ENCODE measurements at places on chromosomes 1 and 21.

GRCh38 chr1:155242805-155243358 lies 12.4 kb downstream of the ENTREP3 start:
- DNase-seq = no peak

GRCh38 chr1:16155537-16156410 lies at the start of gene EPHA2:
TSS of gene EPHA2 (minus strand) at chr1:16156069. CDS start at chr1:16155932, 137 bp downstream.
- DNase-seq = no peak

DNA sequence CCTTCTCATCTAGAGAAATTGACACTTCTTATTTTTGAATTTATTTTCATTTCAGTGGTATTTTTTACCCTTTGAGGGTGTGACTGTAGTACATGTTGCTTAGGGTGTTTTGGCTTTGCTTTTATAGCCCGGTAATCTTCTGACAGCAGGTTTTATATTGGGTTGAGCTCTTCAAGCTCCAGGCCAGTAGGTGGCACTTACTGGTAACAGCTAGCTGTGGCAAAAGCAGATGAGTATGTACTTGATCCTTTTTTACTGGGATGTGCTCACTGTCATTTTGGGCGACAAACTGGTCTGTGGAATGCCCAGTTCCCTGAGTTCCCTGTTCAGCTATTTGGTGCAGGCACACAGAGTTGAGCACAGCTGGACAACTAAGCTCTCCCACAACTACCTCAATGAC lies 916.2 kb upstream of the B3GALT2 start:
- DNase-seq = no peak

GRCh38 chr1:58829866-58830265 lies 46.0 kb upstream of the JUN start:
- DNase-seq = no peak

DNA sequence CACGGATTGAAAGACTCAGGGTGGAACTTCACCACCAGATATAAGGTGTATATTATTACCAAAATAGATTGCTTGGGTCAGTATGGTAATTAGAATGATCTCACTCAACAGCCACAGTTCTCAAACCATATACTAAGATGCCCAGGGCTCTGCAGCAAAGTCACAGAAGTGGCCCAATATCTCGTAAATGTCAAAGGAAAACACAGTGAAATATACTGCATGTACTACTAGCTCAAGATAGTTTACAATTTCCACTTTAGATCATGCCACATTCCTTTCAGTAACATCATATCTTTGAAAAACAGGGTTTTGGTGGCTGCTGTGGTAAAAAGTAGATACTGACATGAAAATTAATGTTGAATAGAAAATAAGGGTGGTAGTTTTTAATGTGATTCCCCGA lies 180.3 kb upstream of the ATP1B1 start:
- no peak for DNase-seq

DNA sequence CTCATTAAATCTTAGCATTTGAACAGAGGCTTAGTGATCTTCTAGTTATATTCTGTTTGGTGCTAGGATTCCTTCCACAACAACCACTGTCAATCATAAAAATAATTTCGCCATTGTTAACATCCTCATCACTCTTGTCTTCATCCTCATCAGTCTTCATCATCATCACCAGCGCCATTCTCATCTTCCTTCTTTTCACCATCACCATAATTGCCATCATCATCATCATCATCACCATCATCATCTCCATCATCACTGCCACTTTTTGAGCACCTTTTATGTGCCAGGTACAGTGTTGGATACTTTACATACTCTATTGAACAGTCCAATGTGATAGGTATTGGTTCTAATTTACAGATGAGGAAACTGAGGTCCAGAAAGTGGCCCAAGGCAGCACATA lies 245.7 kb downstream of the PTPRU start:
- no peak for DNase-seq

DNA sequence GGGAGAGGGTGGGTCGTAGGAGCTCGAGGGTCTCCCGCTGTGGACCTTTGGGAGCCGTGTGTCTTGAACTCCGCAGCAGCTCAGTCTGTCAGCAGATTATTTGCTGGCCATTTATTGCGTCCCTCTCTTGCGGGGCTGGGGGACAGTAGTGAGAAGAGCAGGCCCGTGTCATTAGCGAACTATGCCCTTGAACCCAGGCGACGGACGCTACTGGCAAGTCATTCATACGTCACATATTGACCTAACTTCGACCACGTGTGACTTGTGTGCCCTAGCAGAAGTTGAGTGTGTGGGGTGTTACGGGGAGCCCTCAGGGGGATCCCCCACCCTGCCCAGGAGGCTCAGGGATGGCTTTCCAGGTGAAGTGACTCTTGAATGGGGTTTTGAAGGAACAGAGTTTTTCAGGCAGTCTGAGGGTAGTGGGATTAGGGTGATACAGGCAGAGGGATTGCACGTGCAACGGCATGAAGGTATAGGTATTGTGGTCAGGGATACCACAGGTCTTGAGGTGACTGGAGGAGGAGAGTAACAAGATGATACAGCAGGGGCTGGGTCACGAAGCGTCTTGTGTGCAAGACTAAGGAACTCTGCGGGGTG lies 13.0 kb downstream of the RCC1 start:
- DNase-seq = no peak

GRCh38 chr1:220294846-220295301 lies 22.6 kb upstream of the RAB3GAP2 start:
- DNase-seq = no peak

DNA sequence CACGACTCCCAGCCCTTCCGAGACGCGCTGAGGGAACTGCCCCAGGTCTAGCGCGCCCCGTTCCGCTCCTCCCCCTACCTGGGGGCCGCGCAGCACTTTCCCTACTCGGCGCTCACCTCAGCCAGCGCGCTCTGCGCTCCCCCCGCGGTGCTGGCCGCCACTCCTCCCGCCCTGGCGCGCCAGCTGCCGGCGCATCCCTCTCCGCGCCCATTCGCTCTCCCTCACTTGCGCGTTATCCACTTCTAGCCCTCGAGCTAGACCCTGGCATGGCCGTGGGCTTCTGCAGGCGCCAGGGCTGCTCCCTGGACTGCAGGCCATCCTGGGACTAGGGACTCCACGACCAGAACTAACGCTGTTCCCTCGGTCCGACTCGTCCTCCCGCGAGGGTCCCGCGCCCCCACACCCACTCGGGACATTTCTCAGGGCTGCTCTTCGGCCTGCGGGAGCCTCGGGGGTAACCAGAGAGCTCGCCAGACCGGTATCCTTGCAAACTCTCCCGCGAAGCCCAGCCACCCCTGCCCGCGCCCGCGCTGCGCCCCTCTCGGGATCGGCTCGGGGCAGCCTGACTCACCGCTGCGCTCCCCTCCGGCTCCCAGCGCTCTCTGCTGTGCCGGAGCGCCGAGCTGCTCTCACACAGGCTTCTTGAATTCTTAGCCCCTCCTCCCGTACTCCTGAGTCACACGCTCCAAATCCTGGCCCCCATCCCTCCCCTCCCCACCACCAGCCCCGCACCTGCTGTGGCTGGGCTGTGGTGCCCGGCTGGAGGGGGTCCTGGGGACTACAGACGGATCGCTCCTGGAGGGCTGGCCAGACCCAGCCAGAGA lies at the start of gene NGF:
Gene NGF (minus strand): TSS at position 617 of the 824 bp plus-strand sequence. CDS start 51,454 bp downstream, outside the sequence.
- DNase-seq = no peak

GRCh38 chr21:31857096-31857495 lies 15.7 kb upstream of the HUNK start:
- no peak for DNase-seq

DNA sequence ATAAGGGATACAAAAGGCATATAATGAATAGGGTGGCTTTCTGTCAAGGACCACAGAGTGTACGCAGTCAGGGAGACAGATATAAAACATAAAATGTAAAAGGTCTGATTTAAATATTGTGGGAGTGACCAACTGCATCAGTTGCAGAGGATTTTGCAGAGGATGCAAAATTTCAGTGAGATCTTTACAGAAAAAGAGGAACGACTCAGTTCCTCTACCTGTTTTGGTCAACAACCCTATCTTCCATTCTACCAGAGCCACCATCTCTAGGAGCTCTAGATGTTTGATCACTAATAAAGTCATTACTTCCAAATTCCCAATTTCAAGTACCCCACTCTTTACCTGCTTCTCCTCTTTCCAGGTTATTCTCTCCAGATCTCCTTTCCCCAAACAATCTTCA lies 16.5 kb downstream of the SOD1 start:
- DNase-seq = no peak

DNA sequence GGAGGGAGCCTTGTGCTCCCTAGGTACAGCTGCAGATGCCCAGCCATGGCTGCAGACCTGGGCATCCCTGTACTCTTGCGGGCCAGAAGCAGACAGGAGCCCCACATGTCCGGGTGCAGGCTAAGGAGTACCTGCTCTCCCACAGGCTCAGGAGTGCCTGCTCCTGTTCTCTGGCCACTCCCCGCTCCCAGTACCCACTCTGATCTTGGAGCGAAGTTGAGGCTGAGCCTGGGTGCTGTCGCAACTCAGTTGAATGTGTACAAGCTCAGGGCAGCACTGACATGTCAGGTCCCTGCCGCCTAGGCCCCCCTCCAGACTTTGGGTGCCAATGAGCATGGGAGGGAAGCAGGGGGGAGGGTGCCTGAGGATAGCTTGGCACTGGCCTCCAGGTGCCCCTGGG lies 666.9 kb downstream of the PLPP3 start:
- no peak for DNase-seq

DNA sequence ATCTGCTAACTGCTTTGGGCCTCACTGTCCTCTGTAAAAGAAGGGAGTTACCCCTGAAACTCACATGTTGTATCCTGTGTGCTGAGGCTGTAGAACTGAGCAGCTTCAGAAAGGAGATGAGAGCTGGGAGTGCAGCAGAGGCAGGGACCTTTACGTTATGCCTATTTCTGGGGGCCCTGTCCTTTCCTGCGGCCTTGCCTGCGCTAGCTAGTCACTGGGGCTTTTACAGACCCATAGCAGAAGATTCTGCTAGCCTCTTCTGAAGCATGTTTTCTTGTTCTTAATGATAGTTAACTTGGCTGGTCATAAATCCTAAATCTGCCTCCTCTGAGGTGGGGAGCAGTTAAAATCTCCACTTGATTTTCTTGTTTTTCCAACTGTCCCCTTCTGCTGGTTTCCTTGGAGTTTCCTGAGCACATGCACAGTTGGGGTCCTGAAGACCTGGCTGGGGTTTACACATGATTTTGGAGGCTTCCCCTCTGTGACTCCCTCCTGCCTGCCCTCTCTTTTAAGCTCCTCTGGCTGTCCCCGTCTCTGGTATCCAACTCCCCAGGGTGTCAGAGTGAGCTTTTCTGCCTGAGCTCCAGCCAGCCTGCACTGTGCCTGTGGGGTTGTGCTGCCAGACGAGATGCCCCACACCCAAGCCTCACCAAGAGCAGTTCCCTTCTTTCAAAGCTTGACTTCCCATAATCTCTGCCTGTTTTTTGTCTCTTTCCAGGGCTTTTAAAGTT lies 76.6 kb downstream of the NOS1AP start:
- no peak for DNase-seq

- no peak for DNase-seq
Observed at GRCh38 chr1:150578272-150579109, 919 bp downstream of the MCL1 start.

DNA sequence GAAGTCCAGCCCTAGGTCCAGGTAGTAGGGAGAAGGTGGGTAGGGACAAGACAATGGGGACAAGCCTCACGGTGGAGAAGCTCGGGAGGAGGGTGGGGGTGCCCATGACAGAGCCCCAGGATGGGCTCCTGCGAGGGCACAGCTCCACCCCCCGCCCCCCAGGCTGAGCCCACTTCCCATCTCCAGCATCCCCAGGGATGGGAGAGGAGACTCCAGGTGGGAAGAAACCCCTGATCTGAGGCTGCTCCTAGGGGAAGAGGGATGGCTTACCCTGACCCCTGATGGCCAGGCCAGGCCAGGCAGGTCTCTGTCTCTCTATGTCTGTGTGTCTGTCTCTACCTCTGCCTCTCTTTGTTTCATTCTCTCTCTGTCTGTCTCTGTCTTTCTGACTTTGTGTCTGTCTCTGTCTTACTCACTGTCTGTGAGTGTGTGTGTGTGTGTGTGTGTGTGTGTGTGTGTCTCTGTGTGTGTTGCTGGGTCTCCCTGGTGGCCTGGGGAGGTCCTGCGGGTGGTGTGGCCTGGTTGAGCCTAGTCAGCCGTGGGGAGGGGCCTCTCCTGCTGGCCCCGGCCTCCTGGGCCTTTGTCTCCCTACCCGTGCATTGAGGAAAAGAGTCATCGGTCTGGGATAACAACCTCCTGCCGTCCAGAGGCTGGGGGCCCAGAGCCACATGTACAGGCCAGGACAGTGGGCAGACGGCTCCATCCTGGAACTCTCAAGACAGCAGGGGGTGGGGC lies 45.7 kb downstream of the WNT9A start:
- no peak for DNase-seq

GRCh38 chr1:170073893-170074249 lies 624 bp downstream of the KIFAP3 start:
- no peak for DNase-seq

- DNase-seq = no peak
Observed at GRCh38 chr1:224205438-224205840, 22.4 kb downstream of the DEGS1 start.

DNA sequence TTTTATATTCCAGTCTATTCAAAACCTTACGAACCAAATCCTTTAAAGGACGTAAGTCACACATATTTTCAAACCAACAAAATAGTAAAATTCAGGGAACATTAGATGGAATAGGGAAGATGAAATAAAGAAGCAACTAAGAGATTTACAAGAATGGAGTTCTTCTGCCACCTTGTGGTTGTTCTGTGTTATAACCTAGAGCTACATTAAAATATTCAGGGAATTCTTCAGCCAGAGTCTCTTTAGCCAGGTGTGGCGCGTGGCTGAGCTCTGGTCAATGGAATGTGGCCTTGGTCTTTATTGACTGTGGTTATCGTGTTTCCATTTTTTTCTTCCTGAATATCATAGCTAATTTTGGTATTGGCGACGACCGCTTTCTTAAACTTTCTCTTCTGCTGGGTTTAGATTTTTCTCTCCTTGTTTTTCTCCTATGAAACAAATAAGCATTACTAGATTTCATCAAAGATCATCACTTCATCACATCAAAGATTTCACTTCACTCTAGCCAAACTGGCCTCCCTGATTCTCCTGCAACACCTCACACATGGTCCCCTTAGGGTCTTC lies 221.3 kb downstream of the MRPL39 start:
- peak; percentile 39 for DNase-seq

GRCh38 chr1:9721606-9722377 lies 70.3 kb downstream of the PIK3CD start:
- no peak for DNase-seq

GRCh38 chr1:207018707-207019106 lies 13.8 kb downstream of the C1orf116 start:
- no peak for DNase-seq

GRCh38 chr1:200968469-200969410 lies 54.8 kb downstream of the KIF21B start:
- no peak for DNase-seq

DNA sequence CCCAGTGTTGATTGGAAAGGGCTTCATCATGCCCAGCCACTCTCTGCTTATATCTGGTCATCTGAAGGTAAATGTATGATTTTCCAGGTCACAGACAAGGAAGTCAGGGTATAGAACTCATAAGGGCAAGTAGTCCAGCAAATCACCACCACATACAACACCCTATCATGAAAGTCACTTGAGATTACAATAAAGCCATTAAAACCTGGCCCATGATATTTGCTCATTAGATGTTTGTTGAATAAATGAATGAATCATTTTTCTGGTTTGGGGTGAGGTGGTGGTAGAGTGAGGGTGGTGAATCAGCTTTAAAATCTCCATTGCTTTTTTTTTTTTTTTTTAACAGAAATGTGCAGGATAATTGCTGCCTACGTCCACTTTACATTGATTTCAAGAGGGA lies 91.9 kb downstream of the TGFB2 start:
- DNase-seq = no peak

Measured in glomerular endothelial cell (primary cell).